Activated CD8-positive, alpha-beta memory T cell treated with anti-CD3 and anti-CD28 coated beads, Interleukin-2, amount 50 U/mL, for 4 hours (primary cell): ENCODE measurements at places on chromosomes 12 and 14.

DNA sequence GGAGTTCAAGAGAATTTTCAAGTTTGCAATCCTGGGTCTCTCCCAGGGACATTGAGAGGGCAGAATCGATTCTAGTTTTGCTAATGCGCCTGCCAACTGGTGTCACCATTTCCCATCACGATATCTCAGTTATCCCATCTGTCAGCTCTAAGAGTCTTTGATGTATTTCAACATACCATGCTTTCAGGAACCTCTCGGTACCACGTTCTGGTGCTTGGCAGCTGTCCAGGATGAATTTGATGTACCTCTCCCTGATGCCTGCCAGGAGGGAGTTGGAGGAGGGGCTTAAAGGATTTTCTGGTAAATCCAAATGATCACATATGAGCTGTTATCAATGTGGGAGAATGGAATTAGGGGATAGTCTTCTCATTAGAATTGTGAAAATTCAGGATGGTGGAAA lies 332.5 kb downstream of the RGS6 start:
- no peak for DNase-seq

- DNase-seq = no peak
Measured at GRCh38 chr12:11651785-11652184, 2.3 kb downstream of the ETV6 start.

- DNase-seq = no peak
Measured at GRCh38 chr12:91529829-91530228, 347.2 kb upstream of the DCN start.

- DNase-seq = no peak
Measured at GRCh38 chr14:55715889-55716288, 135.9 kb downstream of the KTN1 start.

- DNase-seq = no peak
Measured at GRCh38 chr14:64220466-64220865, 73.7 kb downstream of the ESR2 start.
